ENCODE measurements at places on chromosomes 1 and 21. TPM values are rescaled to one million over a fixed set of nuclear protein-coding genes. Genes with fewer than 3 reads are reported as not detected.

OR2T35 gene
- not detected for total RNA-seq

DIRAS3 gene
- total RNA-seq = 0.22 TPM

DMRTA2 gene
- not detected for total RNA-seq

PADI3 gene
- total RNA-seq = not detected

SPOCD1 gene
- 57.9 TPM for total RNA-seq

All from thoracic aorta endothelial cell (primary cell).